Spinal cord (tissue), 10 donors: ENCODE measurements at places on chromosomes 3 and 15.

GRCh38 chr3:9930804-9931418 is 2.7 kb upstream of the CRELD1 start:
- DNase-seq: no peak

DNA sequence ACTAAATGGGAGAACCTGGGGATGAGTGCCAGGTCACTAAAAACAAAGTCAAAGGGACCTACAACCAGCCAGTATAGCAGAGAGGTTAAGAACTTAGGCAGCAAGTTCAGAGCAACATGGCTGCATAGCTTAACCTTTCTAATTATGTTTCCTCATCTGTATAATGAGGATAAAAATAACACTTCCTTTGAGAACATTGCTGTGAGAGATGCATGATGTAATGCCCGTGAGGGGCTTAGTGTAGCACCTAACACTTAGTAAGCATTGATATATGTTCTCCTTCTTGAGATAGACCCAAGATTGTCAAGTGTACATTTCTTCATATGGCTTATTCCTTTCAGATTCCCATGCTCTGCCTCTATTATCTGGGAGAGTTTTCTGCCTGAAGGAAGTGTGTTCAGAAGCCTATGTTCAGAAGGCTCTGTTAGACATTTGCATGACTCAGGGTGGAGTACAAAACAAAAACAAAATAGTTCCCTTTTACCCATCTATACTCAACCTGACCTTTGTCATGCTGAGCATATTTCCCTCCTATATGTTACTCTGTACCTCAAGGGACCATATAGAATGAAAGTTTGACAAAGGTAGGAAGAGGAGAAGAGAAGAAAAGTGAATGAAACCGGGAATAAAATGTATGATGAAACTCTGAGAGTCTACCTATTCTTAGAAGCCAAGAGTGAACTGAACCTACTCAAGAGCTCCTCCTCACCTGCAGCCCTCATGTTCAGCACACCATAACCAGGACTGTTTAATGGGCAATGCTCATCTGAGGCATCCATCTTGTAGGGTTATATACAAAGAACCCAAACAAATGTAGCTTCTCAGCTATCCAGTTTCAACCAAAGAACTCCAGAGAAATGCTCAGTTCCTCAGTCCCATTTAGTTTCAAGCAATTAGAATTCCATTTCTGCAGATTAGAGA is 70.7 kb upstream of the KCNMB2 start:
- no peak for DNase-seq

- DNase-seq: peak; percentile 44
Observed at GRCh38 chr15:84748274-84749110, at the start of gene ZNF592. Gene ZNF592 (plus strand): TSS chr15:84748592. CDS start chr15:84782676, 34,084 bp downstream.

GRCh38 chr3:110697961-110698360 is 373.7 kb upstream of the NECTIN3 start:
- DNase-seq: no peak

- no peak for DNase-seq
Observed at GRCh38 chr3:81936817-81937216, 175.4 kb upstream of the GBE1 start.
